ENCODE measurements at places on chromosomes 3 and 15.
A peak's percentile ranks its signal among the peaks of the same experiment; 100 is the strongest.

GRCh38 chr3:178446059-178446458 lies 90.2 kb upstream of the KCNMB2 start:
- no peak for DNase-seq

DNA sequence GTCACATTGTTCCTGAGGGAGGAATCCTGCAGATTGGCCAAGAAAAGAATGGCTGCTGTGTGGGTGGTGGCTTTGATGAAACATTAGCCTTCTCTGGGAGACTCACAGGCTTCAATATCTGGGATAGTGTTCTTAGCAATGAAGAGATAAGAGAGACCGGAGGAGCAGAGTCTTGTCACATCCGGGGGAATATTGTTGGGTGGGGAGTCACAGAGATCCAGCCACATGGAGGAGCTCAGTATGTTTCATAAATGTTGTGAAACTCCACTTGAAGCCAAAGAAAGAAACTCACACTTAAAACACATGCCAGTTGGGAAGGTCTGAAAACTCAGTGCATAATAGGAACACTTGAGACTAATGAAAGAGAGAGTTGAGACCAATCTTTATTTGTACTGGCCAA lies 6.1 kb downstream of the PTX3 start:
- DNase-seq = no peak

- no peak for DNase-seq
Observed at GRCh38 chr15:64901914-64902313, 9.8 kb upstream of the ANKDD1A start.

- no peak for DNase-seq
Observed at GRCh38 chr3:130576375-130577266, 59.6 kb downstream of the COL6A6 start.

- DNase-seq = no peak
Observed at GRCh38 chr3:42085641-42086376, 5.3 kb upstream of the TRAK1 start.

- no peak for DNase-seq
Observed at GRCh38 chr3:139123377-139124095, 78.8 kb upstream of the PRR23C start.

GRCh38 chr3:50623840-50624474 lies 7.0 kb downstream of the MAPKAPK3 start:
- no peak for DNase-seq

DNA sequence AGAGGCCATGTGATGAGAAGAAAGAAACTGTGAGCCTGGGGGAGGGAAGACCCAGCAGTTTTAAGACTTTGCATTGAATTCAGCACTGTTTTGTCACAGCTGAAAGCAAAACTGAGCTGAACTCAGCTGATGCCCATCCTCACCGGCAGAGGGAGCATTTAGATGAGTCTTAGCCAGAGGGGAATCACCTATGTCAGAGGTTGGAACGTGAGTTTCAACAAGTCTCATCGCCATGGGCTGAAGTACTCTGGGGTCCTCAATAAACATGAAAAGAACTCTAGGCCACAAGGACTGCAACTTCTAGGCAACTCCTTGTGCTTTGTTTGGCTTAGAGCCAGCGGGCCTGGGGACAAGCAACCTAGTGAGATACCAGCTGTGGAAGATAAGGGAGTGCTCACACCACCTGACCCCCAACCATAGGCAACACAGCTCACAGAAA lies 324.5 kb downstream of the TBL1XR1 start:
- DNase-seq = peak; percentile 28

DNA sequence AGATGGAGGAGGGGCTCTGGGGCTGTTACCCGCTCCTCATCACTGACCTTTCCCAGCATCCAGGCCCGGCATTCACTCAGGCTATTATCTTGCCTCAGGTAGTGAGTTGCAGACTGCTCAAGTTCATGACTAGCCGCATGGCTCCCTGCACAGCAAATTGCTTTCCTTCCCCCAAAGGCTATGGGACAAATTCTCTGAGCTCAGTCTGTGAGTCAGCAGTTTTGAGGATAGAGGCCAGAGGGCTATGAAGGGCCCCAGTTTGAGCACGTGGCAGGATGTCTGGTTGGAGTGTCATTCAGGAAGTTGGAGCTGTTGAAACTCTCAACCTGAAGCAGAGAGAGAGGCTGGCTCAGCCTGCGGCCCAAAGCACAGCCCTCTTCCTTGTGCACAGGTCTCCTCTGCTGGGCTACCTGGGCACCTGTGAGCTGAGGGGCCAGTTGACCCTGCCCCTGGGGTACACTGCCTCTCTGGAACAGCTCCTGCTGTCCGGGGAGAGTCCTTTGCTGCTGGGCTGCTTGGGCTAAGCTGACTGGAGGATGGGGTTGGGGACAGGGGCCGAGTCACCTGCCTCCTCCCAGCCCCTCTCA lies 7.9 kb downstream of the FAH start:
- DNase-seq = peak; percentile 39

DNA sequence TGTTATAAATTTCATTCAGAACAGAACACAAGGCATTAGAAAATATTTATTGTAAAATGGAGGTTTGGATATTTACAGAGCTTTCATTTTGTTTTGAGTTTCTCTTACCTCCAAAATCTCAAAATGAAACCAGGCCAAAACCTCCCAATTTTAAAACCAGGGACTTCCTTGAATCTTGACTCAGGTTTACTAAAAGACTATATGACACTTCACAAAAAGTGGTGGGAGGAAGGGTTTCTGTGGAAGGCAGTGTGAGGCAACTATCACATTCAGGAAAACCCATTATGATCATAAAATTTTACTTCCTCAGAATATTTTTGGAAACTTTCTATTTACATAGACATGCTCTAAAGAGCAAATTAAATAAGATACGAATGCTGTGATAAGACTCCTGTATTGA lies 205.8 kb upstream of the EOMES start:
- no peak for DNase-seq

- DNase-seq = peak; percentile 17
Observed at GRCh38 chr15:67240235-67241131, 14.0 kb downstream of the AAGAB start.

All from germinal center (tissue), 1 donor.